ENCODE measurements at places on chromosomes 1 and 21.

- DNase-seq, result no peak
These were observed 48.5 kb upstream of the CHRM3 start for GRCh38 chr1:239337799-239338430.

- DNase-seq, result no peak
These were observed 2.5 kb upstream of the WNT2B start for GRCh38 chr1:112506306-112506705.

GRCh38 chr1:160207771-160208556 lies 2.8 kb downstream of the PEA15 start:
- no peak for DNase-seq

DNA sequence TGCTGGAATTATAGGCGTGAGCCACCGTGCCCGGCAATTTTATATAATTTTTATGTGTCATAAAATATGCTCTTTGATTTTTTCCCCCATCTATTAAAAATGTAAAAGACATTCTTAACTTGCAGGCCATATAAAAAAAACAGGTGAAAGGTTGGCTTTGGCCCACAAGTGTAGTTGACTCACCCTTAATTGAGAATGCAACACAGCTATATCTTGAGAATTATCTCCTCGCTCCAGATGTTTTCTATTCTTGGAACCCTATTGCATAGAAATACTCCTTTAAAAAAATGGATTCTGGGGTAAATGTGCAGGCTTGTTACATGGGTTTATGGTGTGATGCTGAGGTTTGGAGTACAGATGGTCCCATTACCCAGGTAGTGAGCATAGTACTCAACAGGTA lies 112.0 kb downstream of the ST3GAL3 start:
- no peak for DNase-seq

DNA sequence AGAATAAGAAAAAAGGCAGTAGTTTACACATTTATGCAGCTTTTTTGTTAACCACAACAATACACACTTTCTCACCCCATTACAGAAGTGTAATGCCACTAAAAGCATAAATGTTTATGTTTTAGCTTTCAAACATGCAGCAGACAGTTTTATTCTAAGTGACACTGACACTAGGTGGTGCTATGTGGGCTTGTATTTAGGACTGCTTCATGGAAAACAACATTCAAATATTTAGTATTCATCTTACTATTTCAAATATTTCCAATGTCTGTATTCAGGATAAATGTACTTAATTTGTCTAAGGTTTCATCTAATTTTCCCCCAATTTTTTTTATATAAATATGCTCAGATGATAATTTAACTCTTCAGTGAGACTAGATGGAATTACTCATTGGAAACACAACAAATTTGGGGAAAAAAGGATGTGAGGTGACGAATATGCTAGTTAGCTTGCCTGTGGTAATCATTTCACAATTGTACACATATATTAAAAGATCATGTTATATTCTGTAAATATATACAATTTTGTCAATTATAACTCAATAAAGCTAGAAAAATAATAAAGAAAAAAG lies 71.4 kb downstream of the USP1 start:
- no peak for DNase-seq

DNA sequence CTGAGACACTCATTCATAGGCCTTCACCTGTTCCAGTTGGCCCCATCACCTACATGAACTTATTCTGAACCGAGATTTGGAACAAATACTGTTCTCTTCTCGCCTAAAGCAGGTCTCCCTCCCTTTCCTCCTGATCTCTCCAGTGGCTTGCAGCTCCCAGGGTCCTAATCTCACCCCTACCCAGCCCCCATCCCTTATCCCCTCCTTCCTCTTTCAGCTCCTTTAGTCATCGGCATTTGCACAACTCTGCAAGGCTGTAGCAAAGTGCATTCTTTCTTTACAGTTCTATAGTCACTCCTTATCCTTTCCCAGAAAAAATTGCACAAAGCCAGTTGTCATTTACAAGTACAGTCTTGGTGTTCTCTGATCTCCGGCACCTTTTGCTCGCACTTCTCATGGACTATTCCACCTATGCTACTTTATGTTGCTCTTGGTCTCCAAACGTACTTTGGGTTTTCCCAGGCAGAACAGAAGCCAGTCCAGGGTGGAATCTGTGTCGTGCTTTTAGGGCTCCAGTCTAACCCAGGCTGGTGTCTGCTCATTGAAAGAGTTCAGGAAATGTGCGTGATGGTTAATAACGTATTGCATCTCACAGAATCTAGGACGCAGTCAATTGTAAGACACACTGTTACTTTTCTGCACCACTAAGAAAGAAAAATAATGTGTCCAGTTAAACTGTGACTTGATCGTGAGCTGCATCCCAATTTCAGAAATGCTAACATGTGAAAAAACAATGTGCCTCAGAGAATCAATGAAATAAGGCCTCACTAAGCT lies 965 bp downstream of the ABCA4 start:
- no peak for DNase-seq

DNA sequence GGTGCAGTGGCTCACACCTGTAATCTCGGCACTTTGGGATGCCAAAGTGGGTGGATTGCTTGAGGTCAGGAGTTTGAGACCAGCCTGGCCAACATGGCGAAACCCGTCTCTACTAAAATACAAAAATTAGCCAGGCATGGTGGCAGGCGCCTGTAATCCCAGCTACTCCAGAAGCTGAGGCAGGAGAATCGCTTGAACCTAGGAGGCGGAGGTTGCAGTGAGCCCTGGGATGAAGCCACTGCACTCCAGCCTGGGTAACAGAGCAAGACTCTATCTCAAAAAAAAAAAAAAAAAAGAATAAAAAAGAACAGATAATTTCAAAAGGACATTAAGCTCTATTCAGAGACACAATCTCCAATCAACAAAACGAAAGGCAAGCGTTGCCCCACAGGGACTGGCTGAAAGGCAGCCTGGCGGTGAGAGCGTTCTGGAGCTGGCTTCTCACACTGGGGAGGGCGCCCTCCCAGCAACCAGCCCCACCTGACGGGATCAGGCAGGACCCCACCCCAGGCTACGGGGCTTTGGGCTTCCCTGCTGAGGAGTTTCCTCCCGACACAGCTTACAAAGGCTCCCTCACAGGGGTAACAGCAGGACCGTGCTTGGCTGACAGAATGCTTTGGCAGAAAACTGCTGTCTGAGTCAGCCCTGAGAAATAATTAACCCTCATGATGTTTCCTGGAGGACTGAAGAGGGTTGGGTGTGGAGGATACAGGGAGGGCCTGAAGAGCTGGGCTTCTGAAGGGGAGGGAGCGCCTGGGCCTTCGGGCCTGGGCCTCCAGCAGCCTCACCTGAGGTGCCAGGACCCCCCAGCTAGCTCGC lies 31.1 kb upstream of the SRP9 start:
- no peak for DNase-seq

- no peak for DNase-seq
These were observed 1423.9 kb upstream of the PRMT6 start for GRCh38 chr1:105632342-105633196.

GRCh38 chr1:66265796-66266195 lies 268.2 kb upstream of the SGIP1 start:
- no peak for DNase-seq

DNA sequence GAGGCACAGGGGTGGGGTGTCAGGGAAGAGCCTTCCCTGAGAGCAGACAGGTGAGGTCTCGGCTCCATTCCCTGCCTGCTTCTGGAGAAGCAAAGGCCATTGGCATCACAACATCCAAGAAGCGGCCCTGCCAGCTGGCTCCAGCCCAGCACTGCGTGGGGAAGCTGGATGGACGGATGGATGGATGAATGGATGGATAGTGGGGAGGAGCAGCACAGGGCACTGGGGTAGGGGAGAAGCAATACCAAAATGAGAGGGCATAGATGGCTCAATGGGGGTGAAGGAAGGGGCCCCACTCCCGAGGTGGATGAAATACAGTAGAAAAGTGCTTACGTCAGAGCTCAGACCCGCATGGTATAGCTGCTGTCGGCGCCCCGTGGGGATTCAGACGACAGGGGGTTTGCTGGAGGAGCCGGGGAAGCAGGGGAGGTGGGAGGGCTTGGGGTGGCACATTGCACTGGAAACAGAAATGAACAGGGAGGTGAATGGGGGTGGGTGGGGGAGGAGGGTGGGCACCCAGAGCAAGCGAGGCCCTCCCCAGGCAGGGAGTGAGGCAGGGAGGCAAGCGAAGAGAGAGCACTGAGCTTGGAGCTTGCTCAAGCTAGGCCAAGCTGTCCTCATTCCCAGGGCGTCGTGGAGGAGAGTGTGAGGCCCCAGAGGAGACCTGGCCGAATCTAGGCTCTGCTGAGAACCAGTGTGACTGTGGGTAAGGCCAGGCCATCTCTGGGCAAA lies 9.5 kb upstream of the GOLT1A start:
- no peak for DNase-seq

DNA sequence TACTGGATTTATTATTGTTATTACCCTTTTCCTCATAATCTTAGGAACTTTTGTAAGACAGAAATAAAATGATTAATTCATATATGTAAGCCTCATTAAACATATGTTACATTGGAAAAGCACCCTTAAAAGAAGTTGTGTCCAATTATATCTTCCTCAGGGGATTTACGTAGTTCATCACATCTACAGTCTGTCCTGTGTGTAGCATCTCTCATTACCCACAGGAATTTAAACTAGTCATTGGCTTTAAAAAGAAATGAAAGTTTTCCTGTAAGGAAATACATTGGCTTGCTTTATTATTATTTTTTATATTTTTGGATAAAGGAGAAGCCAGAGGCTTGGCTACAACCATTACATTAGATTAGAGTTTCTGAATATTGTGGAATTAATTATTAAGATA lies 56.1 kb downstream of the SWT1 start:
- no peak for DNase-seq

- no peak for DNase-seq
These were observed 14.1 kb downstream of the CCSAP start for GRCh38 chr1:229328598-229329362.

GRCh38 chr1:56561227-56562019 lies 17.9 kb downstream of the PLPP3 start:
- no peak for DNase-seq

GRCh38 chr1:201585093-201585483 lies 46.2 kb downstream of the NAV1 start:
- no peak for DNase-seq

- DNase-seq, result no peak
These were observed 8.3 kb downstream of the MCOLN2 start for GRCh38 chr1:84988588-84988987.

- no peak for DNase-seq
These were observed 23.2 kb upstream of the LRP8 start for GRCh38 chr1:53350853-53351767.

DNA sequence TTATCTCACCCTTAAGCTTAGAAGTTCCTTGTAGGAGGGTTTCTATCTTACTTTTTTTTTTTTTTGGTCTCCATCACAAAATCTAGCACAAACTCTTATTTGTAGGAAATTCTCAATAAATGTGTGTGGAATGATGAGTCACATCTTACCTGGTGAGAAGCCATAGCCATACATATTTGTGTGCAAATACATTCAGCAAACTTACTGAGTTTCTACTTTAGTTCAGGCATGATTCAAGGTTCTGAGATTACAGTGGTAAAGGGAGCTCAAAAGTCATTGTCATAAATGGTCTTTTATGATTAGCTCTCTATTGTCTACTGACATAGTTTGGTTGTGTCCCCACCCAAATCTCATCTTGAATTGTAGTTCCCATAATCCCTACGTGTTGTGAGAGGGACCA lies 193.1 kb upstream of the UBE2U start:
- DNase-seq, result no peak

DNA sequence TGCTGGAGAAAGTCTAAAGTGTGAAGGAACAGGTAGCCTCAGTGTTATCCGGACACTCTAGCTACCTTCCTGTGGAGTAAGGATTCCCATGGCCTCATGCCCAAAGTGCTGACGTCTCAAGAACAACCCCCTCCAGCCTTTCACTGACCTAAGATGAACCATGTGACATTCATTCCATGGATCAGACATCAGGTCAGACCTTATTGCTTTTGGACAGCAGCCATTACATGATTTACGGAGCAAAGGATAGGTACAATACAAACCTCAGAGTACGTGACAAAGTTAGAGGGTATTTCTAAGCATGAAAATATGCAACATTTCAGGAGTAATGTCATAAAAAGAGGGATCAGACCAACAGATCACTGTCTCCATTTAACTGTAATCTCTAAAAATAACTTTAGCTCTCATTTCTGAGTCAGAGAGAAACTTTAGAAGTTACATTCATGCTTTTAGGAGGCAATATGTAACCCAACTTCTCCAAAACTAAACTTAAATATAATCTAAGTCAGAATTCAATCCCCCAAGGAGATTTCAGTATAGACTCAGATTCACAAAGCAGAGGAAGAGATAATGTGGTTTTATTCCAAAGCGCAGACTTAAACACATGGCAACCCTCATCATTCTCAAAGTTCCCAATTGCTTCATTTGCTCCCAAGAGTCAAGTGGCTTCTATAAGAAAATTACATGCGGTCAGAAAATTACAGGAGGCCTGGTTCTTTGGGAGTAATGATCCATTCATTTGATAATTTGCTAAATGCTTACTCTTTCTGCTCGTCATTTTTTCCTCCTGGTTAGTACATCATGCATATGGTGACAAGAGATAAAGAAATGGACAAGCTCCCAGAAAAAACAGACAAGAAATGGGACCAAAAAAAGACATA lies 280.4 kb downstream of the SETD4 start:
- DNase-seq, result no peak

DNA sequence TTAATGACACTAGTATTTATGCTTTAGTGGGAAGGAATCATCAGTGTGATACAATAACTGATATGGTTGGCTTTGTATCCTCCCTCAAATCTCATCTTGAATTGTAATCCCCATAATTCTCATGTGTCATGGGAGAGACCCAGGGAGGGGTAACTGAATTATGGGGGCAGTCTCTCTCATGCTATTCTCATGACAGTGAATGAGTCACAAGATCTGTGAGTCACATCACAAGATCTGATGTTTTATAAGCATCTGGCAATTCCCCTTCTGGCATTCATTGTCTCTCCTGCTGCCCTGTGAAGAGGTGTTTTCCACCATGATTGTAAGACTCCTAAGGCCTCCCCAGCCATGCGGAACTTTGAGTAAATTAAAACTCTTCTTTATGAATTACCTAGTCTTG lies 1760.3 kb downstream of the NCAM2 start:
- no peak for DNase-seq

GRCh38 chr1:87392248-87393192 lies 63.8 kb downstream of the LMO4 start:
- no peak for DNase-seq

DNA sequence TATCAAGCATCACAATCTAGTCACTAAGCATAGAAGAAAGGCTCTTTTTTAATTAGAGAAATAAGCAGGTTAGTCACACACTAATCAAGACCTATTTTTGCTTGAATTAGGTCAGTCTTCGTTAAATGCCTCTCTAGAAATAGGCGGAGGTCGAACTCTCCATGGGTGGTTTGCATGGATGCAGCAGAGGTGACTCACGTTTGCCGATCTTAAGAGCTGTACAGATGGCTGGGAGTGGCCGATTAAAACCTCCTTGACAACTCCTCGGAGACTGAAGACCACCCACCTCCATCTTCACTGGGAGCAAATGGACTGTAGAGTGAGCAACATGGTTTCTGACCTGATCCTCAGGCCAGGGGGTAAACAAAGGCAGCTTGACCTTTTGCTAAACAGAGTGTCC lies 249.3 kb downstream of the ZNF648 start:
- DNase-seq, result no peak

GRCh38 chr1:71448444-71448843 lies 367.6 kb upstream of the ZRANB2 start:
- no peak for DNase-seq

GRCh38 chr1:36211841-36212240 lies 12.4 kb upstream of the THRAP3 start:
- DNase-seq, result no peak

- no peak for DNase-seq
These were observed 61.1 kb downstream of the FHAD1 start for GRCh38 chr1:15308135-15308534.

- no peak for DNase-seq
These were observed 291.6 kb downstream of the PTBP2 start for GRCh38 chr1:97013136-97013535.
